ENCODE measurements at places on chromosomes 5 and 9. TPM values are rescaled to one million over a fixed set of nuclear protein-coding genes. Genes with fewer than 3 reads are reported as not detected.

The PCDHGA11 gene
- not detected for total RNA-seq

The HSPB3 gene
- not detected for total RNA-seq

The IL3 gene
- not detected for total RNA-seq

The CTSV gene
- total RNA-seq: 11.7 TPM

The FAM120AOS gene
- 51.1 TPM for total RNA-seq

The RBM27 gene
- 15.0 TPM for total RNA-seq

The CTXN3 gene
- total RNA-seq: not detected

The CDH18 gene
- not detected for total RNA-seq

The TRPM3 gene
- not detected for total RNA-seq

The MLANA gene
- total RNA-seq: not detected

The SPATA31A3 gene
- not detected for total RNA-seq

The GRXCR2 gene
- total RNA-seq: not detected

The LMAN2 gene
- 197 TPM for total RNA-seq

The SLC35A4 gene
- 58.2 TPM for total RNA-seq

The YTHDC2 gene
- 8.6 TPM for total RNA-seq

The MRPL36 gene
- total RNA-seq: 90.0 TPM

The NR5A1 gene
- not detected for total RNA-seq

The SOWAHA gene
- total RNA-seq: 0.06 TPM

The PCDHA6 gene
- not detected for total RNA-seq

The DPYSL3 gene
- total RNA-seq: 16.2 TPM

The ADGRD2 gene
- not detected for total RNA-seq

The CDH9 gene
- total RNA-seq: not detected

The CHSY3 gene
- 0.10 TPM for total RNA-seq

The FABP6 gene
- total RNA-seq: 1.1 TPM

The MUSK gene
- total RNA-seq: not detected

The TLX3 gene
- total RNA-seq: not detected

Data from A549 treated with ZK216348 at 1 μM for 4 hours (cell line).